HepG2 (cell line): ENCODE measurements at places on chromosomes 5 and 9. TPM values are rescaled to one million over a fixed set of nuclear protein-coding genes. Genes with fewer than 3 reads are reported as not detected.

Gene DBH
- not detected in 2 replicates for total RNA-seq

Gene RANBP17
- not detected in 2 replicates for total RNA-seq

DNA sequence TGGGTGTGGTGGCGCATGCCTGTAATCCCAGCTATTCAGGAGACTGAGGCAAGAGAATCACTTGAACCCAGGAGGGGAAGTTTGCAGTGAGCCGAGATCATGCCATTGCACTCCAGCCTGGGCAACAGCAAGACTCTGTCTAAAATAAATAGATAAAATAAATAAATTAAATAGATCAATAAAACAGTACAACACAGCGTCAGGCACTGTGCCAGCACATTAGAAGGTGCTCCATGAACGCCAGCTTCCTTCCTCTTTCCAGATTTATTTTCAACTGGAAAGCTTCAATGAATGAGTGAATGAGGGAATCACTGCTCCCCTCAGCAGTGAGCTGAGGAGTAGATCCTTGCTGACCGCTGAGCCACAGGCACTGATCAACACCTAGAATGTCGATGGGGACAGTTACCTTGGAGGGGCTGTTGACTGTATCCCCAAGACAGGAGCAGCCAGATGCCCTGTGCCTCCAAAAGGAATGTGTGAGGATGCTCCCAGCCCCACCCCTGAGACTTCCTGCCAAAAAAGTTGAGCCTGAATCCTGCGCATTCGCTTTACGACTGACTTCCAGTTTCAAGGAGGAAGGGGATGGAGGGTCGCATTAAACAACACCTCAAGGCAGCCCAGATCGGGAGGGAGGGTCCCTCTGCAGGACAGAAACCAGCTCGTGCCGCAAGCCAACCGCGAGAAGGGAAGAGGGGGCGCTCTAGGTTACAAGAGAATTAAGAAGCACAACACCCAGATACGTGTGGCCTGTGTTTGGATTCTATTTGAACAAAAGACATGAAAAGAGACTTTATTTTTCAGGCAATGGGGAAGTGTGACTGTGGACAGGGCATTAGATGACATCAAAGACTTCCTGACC lies 54.0 kb upstream of the CNOT6 start:
- DNase-seq: no peak

DNA sequence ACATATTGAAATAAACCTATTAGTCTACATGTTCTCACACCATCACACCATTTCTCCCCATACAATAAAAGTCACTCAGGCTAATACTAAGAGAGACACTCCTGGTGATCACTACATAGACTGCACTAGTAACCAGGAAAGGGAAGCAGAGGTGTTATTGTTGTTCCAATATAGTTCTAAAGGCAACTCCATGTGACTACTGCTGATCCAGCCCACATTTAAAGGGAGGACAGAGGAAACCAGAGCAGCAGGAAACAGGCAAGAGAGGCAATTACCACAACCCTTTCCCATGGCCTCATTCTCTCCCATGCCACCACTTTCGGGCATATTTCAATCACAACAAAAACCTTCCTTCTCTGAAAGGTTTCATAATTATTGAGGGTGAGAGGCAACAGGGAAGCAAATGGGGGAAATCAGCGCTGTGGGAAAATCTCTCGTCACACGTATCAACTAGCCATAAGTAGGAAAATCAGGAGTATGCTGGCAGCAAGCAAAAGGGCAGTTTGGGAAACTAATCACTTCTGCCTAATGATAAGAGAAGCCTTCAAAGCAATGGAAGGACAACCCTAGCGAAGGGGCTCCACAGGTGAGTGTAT lies 1.8 kb downstream of the UBAP2 start:
- no peak for DNase-seq

GRCh38 chr9:94976077-94976476 lies 249.6 kb downstream of the AOPEP start:
- DNase-seq: peak; percentile 79

DNA sequence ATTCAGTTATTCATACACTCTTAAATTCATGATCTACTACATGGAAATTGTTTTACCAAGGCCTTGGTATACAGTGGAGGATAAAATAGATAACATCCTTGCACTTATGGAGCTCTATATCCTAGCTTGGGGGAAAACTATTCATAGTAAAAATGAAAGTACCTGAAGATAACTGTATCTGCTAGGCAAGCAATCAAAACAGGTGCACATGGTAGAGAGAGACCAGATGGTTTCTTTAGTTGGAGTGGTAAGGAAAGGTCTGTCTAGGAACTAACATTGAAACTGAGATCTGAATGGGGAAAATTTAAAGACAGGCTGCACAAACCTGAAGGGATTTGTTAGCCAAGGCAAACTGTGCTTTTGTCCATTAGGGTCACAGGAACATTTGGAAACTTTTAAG lies 11.1 kb upstream of the SLCO4C1 start:
- DNase-seq: no peak

- peak; percentile 86 for DNase-seq
Measured at GRCh38 chr5:134245101-134245604, 19.3 kb upstream of the PPP2CA start.

DNA sequence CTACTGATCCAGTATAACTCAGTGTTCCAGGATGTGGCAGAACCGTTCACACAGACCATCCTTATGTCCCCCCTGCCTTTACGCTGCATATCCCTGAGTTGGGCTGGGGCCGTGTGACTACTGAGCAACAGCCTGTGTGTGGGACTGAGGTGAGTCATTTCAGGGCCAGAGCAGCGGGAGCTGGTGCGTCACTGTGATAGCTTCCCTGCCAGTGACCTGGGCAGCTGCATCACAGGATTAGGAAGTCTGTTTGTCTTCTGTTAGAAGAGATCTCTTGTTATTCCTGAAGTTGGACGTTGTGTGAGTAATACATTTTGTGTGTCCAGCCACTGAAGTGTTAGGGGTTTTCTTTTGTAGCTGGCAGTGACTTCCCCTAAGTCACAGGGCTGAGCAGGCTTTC lies 35.6 kb downstream of the TPPP start:
- no peak for DNase-seq

GRCh38 chr9:89454498-89455355 lies 43.2 kb downstream of the SEMA4D start:
- DNase-seq: no peak

GRCh38 chr5:77531297-77531696 lies 39.2 kb upstream of the WDR41 start:
- DNase-seq: no peak

GRCh38 chr9:38687992-38688391 lies 31.9 kb downstream of the FAM240B start:
- no peak for DNase-seq

- DNase-seq: no peak
Measured at GRCh38 chr5:21826884-21827283, 1026.3 kb downstream of the CDH12 start.

DNA sequence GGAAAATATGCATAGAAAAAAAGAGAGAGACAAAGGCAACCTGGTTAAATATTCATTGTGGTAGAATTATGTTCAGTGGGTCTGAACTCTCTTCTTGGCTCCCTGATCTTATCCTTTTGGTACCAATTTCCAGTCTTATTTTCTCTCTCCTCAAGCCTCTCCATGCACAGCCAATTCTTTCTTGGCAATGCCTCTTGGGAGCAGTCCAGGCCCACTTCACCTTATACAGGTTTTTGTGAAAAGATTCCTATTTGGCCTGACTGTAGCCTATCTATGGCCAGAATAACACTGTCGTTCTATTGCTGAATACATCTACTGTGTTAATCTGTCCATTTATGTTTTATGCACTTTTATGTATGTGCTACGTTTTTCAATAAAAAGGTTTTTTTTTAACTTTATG lies 2.7 kb downstream of the ELOVL7 start:
- no peak for DNase-seq

DNA sequence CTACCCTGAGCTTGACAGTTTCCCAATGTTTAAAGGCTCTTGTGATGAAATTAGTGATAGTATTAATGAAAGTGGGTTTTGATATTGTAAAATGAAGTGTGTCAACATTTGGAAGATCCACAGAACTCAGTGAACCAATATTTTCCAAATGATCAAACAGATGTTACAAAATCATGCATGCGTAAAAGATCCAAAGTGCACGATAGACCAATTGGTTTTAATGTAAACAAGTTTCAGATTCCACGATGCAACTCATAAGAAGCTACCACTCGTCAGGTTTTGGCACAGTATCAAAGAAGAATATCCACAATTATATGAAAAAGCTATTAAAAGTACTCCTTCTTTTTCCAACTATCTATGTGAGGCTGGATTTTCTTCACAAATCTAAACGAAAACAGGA lies 82.3 kb downstream of the SLC38A9 start:
- DNase-seq: peak; percentile 43
